ENCODE measurements at places on chromosomes 5 and 9. TPM values are rescaled to one million over a fixed set of nuclear protein-coding genes. Genes with fewer than 3 reads are reported as not detected.

GRCh38 chr5:151026088-151026487, 5.7 kb downstream of the GPX3 start:
- no peak for DNase-seq

DNA sequence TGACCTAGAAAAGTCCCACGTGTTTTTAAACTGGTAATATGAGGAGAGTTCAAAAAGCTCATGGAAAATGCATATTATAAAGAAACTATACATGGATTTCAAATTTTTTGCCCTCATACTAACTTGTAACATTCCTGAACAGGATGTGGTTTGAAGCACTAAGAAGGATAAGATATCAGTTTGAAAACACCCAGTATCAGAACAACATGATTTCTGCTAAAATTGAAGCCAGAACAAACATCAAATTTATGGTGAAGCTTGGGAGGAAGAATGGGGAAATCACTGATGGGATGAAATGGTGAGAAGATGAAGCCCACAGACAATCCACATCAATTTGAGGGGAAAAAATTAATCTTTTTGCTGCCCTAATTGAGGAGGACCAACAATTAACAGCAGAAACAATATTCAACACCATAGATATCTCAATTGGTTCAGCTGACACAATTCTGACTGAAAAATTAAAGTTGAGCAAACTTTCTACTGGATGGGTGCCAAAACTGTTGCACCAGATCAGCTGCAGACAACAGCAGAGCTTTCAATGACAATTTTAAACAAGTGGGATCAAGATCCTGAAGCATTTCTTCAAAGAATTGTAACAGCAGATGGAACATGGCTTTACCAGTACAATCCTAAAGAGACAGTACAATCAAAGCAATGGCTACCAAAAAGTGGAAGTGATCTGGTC, 113.2 kb upstream of the SNX2 start:
- no peak for DNase-seq

Gene ZNF79
- 7.3 TPM for total RNA-seq

- no peak for DNase-seq
Measured at GRCh38 chr5:181088289-181088688, 42.7 kb downstream of the OR2V1 start.

Gene LURAP1L
- total RNA-seq: 15.3 TPM

GRCh38 chr5:68194386-68194785, 21.2 kb upstream of the PIK3R1 start:
- no peak for DNase-seq

Gene CDC20B
- not detected for total RNA-seq

- DNase-seq: no peak
Measured at GRCh38 chr9:134182554-134183085, 18.3 kb upstream of the RNU6ATAC start.

DNA sequence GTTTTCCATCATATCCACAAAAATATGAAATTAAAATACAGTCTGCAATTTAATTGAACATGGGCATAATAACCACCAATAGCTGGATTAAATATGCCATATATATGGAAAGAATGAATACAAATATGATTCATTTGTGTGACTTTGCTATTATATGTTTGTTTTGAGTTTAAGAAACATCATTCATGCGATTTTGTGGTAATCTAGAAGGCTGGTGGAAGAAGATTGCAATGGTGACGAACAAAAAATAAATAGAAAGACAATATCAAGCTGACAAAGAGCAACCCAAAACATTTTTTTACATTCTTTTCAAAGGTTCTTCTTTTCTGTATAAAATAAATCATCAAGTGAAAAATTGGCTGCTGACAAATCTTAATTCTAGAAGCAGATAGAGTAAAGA, 610.0 kb downstream of the MAT2B start:
- DNase-seq: no peak

Gene ZFAND5
- total RNA-seq: 442 TPM

- no peak for DNase-seq
Measured at GRCh38 chr9:135212961-135213360, 125.5 kb downstream of the OLFM1 start.

Measured in omental fat pad (tissue), 4 donors.